Stimulated activated CD4-positive, alpha-beta T cell treated with anti-CD3 and anti-CD28 coated beads, Interleukin-1b, Interleukin-23, amount 100 ng/mL, for 1 hour (primary cell): ENCODE measurements at places on chromosomes 12 and 14.

- no peak for DNase-seq
These were observed 45.8 kb upstream of the TMED10 start for GRCh38 chr14:75222208-75222701.

DNA sequence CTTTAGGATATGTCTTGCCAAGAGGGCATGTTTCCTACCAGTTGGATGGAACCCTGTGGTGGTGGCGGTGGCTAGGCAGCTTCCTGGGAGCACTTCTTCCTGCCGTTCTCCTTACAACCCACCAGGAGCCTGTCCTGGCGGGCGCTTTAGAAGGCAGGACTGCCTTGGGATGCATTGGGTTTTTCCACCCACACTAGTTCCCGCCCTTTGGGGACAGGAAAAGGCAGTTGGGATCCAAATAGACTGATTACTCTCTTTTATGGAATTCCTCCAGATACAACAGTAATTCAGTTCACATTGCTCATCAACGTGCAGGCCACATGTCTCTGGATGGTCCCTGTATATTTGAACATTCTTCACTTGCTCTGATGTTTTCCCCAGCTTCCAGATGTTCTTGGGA lies 305.7 kb upstream of the SSTR1 start:
- DNase-seq: no peak

DNA sequence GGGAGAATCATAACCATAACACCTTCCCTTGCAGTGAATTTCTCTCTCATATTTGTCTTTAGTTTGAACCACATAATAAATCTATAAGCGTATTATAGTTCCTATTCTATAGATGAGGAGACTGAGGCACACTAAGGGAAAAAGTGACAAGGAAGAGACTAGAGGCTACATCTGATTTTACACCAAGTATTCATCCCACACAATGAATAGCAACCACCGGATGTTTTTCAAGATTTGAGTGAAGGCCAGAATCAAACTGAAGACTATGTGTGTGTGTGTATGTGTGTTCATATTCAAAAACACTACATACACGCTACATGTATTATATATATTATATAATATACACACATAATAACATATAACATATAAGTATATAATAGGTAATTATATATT lies 4.7 kb downstream of the ASB2 start:
- DNase-seq: no peak

DNA sequence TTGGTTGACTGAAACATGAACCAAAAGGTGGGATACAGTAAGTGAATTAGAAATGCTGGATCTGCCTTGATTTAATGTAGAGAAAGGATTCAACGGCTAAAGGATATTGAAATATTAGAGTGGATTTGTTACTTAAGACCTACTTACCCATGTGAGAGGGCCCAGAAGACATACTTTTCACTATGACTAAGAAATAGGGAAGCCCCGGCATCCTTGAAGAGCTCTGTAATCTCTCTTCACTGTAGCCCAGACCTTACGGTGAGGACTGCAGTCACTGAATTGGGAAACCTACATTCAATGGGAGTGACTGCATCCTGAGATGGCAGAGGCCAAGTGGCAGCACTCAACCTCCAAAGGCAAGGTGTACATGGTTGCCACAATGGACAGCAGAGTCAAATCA lies 52.5 kb downstream of the KANSL2 start:
- DNase-seq: no peak

DNA sequence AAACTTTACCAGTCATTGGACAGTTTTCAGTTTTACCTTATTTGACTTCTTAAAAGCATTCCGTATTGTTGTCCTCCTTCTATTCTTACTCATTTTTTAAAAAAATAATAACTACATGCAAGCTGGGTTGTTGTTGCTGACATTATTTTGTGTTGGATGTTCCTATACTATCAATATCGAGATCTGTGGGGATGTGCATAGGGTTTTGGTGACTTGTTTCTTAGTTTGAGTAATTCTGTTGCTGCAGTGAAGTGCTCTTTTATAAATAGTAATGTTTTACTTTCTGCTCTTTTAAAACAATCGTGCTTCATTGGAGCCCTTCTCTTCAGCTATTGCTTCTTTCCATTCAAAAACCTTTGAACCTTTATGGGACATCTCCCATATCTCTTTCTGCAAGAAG lies 79.4 kb downstream of the METTL25 start:
- no peak for DNase-seq

DNA sequence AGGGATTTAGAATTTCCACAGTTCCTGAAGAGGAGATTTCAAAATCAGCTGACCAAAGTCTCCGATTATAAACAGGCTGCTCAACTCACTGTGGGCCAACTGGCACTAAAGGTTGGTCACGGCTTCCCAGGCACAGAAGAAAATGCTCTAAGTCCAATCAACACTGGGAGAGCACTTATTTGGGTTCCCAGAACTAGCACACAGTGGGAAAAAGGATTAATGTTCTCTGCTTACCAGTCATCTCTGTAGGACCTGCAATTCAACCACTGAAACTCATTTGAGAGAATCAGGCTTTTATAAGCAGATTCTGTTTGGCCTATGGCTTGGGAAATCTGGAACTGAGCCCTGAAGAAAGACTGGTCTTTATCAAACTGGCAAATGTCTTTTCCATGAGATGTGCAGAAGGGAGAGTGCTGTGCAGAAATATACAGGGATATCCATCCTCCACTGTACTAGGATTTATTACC lies 49.4 kb downstream of the ABCC9 start:
- no peak for DNase-seq

GRCh38 chr14:65709576-65709975 lies 297.0 kb downstream of the FUT8 start:
- DNase-seq: no peak

- DNase-seq: no peak
These were observed 7.5 kb upstream of the KLRK1 start for GRCh38 chr12:10397296-10397695.

GRCh38 chr12:32477714-32478113 lies 78.4 kb downstream of the FGD4 start:
- DNase-seq: no peak

GRCh38 chr14:54579621-54580020 lies 12.7 kb downstream of the SAMD4A start:
- DNase-seq: no peak

GRCh38 chr14:57866199-57866705 lies 360 bp upstream of the SLC35F4 start:
- no peak for DNase-seq

DNA sequence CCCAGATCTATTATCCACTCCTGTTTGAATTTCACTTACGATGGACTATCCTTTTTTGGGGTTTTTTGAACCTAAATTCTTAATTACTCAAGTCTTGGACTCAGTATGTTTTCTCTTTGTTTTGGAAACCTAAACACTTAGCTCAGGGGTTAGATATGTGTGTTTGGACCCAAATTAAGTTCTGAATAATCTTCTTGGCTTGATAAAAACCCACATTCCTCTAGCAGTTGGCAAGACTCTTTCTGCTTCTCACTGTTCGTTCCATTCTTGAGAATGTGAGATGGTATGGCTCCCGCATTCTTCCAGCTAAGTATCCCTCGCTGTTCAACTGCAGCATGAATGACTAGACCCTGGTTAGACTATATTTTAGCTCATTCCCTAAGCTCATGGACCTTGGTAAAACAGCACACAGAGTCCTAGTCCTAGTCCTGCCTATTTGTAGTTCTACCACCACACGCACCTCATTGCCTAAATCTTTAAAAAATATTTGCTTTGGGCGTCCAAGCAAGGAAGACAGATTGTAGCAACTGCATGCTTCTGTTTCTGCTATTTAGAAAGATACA lies 860.0 kb downstream of the RPS29 start:
- no peak for DNase-seq

DNA sequence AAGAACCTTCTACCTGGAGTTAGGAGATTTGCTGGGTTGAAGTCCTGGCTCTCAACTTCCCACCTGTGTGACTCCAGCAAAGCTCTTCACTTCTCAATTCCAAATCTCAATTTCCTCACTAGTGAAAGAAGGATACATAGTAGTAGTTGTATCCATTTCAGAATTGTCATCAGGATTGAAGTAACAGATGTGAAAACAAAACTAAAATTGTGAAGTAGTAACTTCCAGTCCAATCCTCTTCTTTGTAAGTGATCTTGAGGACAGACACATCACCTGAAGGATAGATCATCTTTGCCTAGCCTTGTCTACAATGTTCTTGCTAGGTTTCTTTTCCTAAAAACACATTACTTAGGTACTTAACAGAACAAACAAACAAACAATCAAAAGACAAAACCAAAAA lies 1.2 kb upstream of the LRRK2 start:
- DNase-seq: no peak

GRCh38 chr14:56975521-56975920 lies 165.2 kb upstream of the OTX2 start:
- DNase-seq: no peak

- no peak for DNase-seq
These were observed 915.3 kb downstream of the VRK1 start for GRCh38 chr14:97712471-97712870.

DNA sequence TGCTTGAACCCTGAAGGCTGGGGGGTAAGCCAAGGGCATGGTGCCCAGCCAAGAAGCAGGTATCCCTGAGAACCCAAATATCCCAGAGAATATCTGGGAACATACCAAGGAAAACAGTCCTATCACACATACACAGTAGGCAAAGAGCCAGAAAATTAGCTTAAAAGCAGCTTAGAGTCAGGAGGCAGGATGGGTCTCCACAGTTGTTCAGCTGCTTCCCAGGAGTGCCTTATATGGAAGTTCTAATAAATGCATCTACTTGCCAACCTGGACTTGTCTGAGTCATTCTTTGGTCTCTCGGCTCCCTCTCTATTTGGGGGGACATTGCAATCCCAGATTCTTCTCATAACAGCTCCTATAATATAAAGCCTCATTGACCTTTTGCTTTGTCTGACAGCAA lies 9.0 kb upstream of the GPR135 start:
- no peak for DNase-seq

- no peak for DNase-seq
These were observed 81.7 kb downstream of the TNFAIP2 start for GRCh38 chr14:103204852-103205540.

- DNase-seq: no peak
These were observed 77.7 kb downstream of the ARF6 start for GRCh38 chr14:49970474-49971147.

DNA sequence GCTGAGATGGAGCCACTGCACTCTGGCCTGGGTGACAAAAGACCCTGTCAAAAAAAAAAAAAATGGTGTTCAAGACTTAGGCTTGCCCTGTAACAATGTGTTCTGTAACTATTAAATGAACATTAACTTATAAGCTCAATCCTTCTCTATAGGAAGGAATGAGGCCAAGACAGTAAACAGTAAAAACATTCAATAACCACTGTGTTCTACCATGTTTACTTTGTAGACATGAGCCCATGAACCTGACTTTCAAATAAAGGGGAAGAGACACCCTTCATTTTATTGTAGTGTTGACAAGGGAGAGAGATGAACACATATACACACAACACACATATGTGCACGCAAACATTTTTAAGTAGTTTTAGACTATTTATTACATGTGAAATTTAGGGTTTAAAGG lies 20.1 kb upstream of the RASSF3 start:
- no peak for DNase-seq

GRCh38 chr12:41407232-41407799 lies 219.2 kb downstream of the PDZRN4 start:
- DNase-seq: no peak

GRCh38 chr12:13602172-13602571 lies 379.2 kb downstream of the GRIN2B start:
- DNase-seq: no peak

- no peak for DNase-seq
These were observed 48.8 kb upstream of the ESRRB start for GRCh38 chr14:76326918-76327689.

DNA sequence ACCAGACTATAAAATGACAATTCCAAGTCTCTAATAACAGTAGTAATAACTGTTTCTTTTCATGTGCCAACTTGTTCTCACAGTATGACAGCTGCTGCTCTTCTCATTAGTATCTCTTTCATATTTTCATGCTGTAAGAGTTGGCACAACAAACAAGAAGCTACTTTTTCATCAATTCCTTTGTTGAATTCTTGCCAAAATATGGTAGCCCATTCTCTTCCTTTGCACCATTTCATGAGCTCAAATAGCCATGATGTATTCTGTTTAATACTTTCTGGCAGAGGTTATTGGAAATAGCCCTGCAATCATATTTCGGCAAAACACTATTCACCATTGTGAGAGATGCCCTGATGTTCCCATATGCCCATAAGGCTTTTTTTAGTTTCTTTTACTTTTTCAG lies 1100.7 kb downstream of the TRHDE start:
- DNase-seq: no peak

GRCh38 chr12:11040162-11040561 lies 9.0 kb upstream of the TAS2R31 start:
- DNase-seq: no peak

GRCh38 chr14:29637411-29637810 lies 290.2 kb downstream of the PRKD1 start:
- no peak for DNase-seq

DNA sequence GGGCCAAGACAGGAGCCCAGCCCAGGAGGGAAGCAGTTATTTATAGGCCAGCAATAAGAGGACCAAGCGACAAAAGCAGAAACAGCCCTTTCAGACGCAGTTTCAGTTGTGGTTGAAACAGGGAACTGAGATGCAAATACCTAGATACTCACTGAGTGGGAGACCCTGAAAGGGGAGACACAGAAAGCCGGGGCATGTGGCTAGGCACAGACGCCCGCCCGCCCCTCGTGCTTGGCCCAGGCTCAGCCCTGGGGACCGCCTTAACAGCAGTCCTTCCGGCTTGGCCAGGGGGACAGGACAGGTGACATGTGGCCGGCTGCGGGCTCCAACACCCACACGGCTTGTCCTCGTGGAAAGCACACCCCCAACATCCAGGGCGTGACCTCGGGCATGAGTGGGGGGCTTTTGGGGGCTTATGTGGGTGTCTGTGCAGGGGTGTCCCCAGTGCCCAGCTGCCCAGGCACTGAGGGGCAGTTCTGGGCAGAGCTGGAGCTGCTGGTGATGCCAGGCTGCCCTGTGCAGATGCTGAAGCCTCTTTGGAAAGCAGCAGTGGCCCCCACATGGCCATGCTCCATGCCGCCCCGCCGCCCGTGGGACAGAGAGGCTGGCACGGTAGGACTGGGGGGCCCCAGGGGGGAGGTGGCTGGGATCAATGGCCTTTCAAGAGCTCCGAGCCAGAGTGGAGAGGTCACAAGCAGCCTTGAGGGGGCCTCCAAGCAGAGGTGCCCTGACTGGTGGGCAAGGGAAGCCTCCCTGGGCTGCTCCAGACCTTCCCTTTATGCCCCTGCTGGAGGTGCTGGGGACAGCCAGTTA lies 2.1 kb downstream of the PLD4 start:
- no peak for DNase-seq

- no peak for DNase-seq
These were observed 15.3 kb downstream of the SLC6A12 start for GRCh38 chr12:198705-199104.

GRCh38 chr12:54700301-54700700 lies 52.1 kb upstream of the DCD start:
- DNase-seq: no peak

DNA sequence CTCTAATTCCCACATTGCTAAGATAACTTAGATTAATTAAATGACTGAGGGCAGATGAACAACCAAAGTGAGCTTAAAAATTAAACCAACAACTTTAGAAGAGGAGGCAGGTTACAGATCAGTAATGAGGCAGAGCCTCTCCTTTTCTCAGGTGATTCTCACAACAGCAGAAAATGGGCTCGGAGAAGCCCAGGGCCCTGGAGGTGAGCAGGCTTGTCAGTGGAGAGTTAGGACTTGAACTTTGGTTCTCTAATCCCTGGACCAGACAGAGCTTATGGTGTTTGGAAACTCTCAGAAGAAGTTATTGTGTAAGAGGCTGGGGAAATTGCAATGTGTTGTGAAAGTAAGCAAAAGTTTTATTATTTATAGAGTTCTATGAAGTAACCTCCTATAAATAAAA lies 2.8 kb downstream of the TRHDE start:
- DNase-seq: no peak
